LNCaP clone FGC (cell line): ENCODE measurements at places on chromosomes 4 and X.

- DNase-seq = no peak
These were observed 28.8 kb downstream of the CCNI start for GRCh38 chr4:77047037-77047436.

DNA sequence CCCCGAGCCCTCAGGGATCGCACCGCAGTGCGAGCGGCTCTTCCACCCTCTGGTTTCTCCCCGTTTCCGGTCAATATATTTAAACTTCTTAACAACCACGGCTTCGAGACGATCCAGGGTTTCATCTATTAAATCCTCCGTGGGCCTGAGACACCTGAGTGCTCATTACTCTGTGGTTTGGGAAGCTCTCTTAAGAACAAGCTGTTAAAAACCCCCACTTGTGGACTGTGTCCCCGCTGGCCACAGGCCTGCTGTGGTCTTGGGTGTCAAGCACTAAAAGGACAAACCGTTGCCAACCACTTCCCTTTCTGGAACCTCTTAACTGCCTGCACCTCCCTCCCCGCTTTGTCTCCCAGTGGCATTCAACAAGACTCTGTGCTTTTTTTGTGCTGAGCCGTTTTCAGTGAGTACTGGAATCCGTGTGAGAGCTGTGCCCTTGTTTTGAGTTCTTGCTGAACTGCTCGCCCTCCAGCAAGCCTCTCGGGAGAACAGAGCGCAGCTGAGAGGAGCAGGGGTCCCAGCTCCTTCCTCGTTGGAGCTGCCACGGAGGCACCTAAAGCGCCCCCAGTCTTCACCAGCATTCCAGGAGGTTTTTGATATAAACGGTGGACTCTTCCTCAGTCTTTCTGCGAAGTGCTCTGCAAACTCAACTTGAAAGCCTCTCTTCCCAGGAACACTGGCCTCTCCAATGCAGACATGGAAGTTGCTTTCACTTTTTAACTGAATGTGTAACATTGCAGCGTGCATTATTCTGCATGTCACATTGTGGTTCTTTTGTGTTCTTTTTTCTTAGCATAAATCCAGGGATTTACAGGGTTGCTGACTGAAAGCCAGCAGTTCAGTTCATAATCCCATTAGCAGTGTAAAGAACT, 691 bp upstream of the IGFBP7 start:
- no peak for DNase-seq

- DNase-seq = no peak
These were observed 27.4 kb downstream of the EDNRA start for GRCh38 chr4:147508346-147508745.

- DNase-seq = no peak
These were observed 40.8 kb upstream of the SOD3 start for GRCh38 chr4:24754571-24754970.

DNA sequence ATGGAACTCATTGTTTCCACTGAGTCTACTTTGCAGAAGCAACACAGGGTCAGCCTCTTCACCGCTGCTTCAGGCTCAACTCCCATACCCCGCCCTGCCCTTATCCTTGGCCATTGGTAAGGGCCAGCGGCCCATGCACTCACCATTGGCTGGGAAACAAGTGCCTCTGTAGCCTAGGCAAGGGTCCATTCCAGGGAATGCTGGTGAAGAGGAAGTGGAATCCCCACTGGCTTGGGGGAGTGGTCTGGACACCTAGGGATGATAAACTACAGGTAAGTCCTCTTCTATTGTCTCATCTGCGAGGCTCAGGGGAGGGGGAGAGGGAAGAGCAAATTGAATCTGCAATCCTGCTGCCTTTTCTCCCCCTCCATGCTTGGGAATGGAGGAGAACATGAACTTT, 153.1 kb downstream of the SH3BGRL start:
- DNase-seq = no peak

- no peak for DNase-seq
These were observed 46.5 kb downstream of the ADGRG2 start for GRCh38 chrX:19075754-19076153.
